Bronchus fibroblast of lung (primary cell): ENCODE measurements at places on chromosomes 7 and 10. TPM values are rescaled to one million over a fixed set of nuclear protein-coding genes. Genes with fewer than 3 reads are reported as not detected.

GHRHR gene
- total RNA-seq: not detected in 2 replicates

GLI3 gene
- total RNA-seq: 2.9 and 3.3 TPM in 2 replicates

NANOS1 gene
- total RNA-seq: 0.17 and 0.59 TPM in 2 replicates

ZSCAN21 gene
- 8.2 and 9.9 TPM in 2 replicates for total RNA-seq

CNTNAP2 gene
- total RNA-seq: under 0.01 TPM in 1 of 2 replicates, not detected in the other

EFCAB10 gene
- total RNA-seq: not detected in 2 replicates

SPRN gene
- 0.59 and 1.2 TPM in 2 replicates for total RNA-seq

TDRD1 gene
- not detected in 2 replicates for total RNA-seq

AKR1D1 gene
- total RNA-seq: not detected in 2 replicates

UPK3B gene
- not detected in 2 replicates for total RNA-seq

FAM107B gene
- 10.8 and 11.3 TPM in 2 replicates for total RNA-seq

NODAL gene
- total RNA-seq: not detected in 2 replicates

RELN gene
- 1.2 and 1.3 TPM in 2 replicates for total RNA-seq

TUBAL3 gene
- not detected in 2 replicates for total RNA-seq

INTS15 gene
- total RNA-seq: 19.7 and 23.3 TPM in 2 replicates

LARP4B gene
- total RNA-seq: 24.4 and 29.1 TPM in 2 replicates

RAPGEF5 gene
- 0.15 and 0.34 TPM in 2 replicates for total RNA-seq

INMT gene
- 2.1 and 2.5 TPM in 2 replicates for total RNA-seq

TACC2 gene
- total RNA-seq: 7.3 and 10.8 TPM in 2 replicates

UTF1 gene
- total RNA-seq: not detected in 2 replicates

CAV1 gene
- total RNA-seq: 569 and 638 TPM in 2 replicates

ARMS2 gene
- not detected in 2 replicates for total RNA-seq

SKIDA1 gene
- 2.4 and 2.7 TPM in 2 replicates for total RNA-seq

FAM25A gene
- not detected in 2 replicates for total RNA-seq

MRC1 gene
- total RNA-seq: not detected in 2 replicates
